ENCODE measurements at places on chromosomes 4 and X. TPM values are rescaled to one million over a fixed set of nuclear protein-coding genes. Genes with fewer than 3 reads are reported as not detected.

GRCh38 chrX:121032531-121032930, 14.9 kb upstream of the GLUD2 start:
- H3K27me3 ChIP-seq: no peaks in the 10 kb centered on the region
- H3K27ac ChIP-seq: no peak overlapping the region
- no peak for DNase-seq
- no peaks in the 10 kb centered on the region for H3K36me3 ChIP-seq
- H3K4me1 ChIP-seq: no peaks in the 10 kb centered on the region
- no peak overlapping the region for H3K4me3 ChIP-seq

DNA sequence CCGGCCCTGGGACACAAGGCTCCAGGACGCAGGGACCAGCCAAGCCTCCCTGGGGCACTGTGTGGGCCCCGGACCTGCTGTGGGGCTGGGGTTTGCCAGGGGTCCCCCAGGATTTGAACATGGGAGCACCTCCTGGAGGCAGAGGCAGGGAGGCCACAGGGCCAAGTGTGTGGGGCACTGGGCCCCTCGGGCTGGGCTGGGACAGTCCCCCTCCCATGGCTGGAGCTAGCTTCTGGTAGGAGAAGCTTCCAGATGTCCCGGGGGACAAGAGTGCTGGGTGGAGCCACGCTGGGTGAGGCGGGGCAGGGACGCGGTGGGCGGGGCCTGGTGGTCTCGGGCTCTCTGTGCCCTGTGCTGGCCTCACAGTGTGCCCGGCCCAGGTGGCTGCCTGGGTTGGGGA, 18.6 kb downstream of the FGFRL1 start:
- H3K4me1 ChIP-seq: peaks cover 16% of the 10 kb centered on the region
- no peaks in the 10 kb centered on the region for H3K27me3 ChIP-seq
- H3K4me3 ChIP-seq: no peak overlapping the region
- H3K27ac ChIP-seq: no peak overlapping the region
- peaks cover 10% of the 10 kb centered on the region for H3K36me3 ChIP-seq

- no peak overlapping the region for H3K4me3 ChIP-seq
- H3K4me1 ChIP-seq: no peaks in the 10 kb centered on the region
- no peaks in the 10 kb centered on the region for H3K36me3 ChIP-seq
These were observed 15.9 kb downstream of the PPA2 start for GRCh38 chr4:105458001-105458400.

- H3K4me1 ChIP-seq: peaks cover 53% of the 10 kb centered on the region
- DNase-seq: peak; percentile 92
- no peak overlapping the region for H3K4me3 ChIP-seq
- no peaks in the 10 kb centered on the region for H3K36me3 ChIP-seq
- no peaks in the 10 kb centered on the region for H3K27me3 ChIP-seq
These were observed 9.9 kb upstream of the GABRE start for GRCh38 chrX:151984328-151984727.

DTHD1 gene
- total RNA-seq: not detected

CFAP97 gene
- 22.7 TPM for total RNA-seq

GRCh38 chr4:149101649-149102048, 659.4 kb upstream of the NR3C2 start:
- no peaks in the 10 kb centered on the region for H3K36me3 ChIP-seq
- H3K4me1 ChIP-seq: no peaks in the 10 kb centered on the region
- H3K27ac ChIP-seq: no peak overlapping the region
- no peak overlapping the region for H3K4me3 ChIP-seq
- DNase-seq: no peak

HSFX1 gene
- total RNA-seq: 0.75 TPM

DNA sequence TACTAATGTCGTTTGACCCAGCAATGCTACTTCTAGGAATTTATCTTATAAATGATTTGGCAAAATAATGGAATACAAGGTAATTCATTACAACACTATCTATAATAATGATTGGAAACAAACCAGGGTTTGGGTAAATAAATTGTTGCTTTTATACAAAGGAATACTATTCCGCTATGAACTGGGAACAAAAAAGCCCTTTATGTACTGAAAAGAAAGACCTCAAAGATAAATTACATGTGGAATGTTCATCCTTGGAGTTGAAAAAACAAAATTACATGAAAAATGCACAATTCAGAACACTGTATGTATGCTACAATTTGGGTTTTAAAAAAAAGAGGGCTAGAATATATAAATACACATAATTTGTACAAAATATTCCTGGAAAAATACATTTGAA, 5.2 kb upstream of the NUP54 start:
- H3K27ac ChIP-seq: no peak overlapping the region
- H3K4me3 ChIP-seq: no peak overlapping the region
- no peaks in the 10 kb centered on the region for H3K27me3 ChIP-seq
- peaks cover 9% of the 10 kb centered on the region for H3K4me1 ChIP-seq
- H3K36me3 ChIP-seq: no peaks in the 10 kb centered on the region
- no peak for DNase-seq

All from astrocyte (in vitro differentiated cells and primary cell).